GM19239 (cell line): ENCODE measurements at places on chromosomes 1 and 21.

DNA sequence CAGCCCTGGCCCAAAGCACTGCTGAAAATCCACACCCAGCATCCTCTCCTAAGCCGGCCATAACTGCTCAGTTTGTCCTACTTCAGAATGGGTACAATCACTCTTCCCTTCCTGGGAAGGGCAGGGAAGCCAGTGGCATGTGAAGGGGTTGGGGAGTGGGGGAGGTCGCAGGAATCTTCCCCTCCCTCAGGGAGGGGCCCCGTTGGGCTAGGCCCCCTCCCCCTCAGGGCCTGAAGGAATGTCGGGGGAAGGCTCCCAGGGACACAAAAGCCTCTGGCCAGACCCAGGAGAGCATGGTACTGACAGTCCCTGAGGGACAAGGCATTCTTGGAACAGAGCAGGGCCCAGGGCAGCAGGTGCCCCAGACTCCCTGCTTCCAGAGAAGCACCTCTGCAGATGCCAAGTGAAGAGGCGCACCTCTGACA lies 1.2 kb downstream of the ELOVL1 start:
- DNase-seq: no peak

GRCh38 chr21:39005502-39005787 lies 177.8 kb downstream of the PSMG1 start:
- no peak for DNase-seq

GRCh38 chr1:19436716-19437476 lies 48.4 kb downstream of the CAPZB start:
- DNase-seq: no peak

DNA sequence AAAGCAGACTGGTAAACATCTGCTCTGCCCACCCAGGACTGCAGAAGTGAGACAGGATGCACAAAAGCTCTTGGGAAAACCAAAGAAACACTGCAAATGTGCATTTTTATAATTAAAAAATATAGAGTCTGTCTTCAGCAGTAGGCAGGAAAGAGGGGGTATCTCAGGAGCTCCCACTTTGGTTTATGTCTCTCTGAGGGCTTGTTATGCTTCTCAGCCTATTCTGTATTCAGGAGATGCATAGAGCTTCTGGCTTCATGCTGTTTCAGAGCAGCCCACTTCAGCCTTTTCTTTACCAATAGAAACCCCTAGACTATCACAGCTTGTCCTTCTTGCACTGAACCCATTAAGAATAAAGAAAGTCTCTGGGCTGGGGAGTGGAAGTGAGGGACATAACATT lies 148.0 kb downstream of the ROR1 start:
- DNase-seq: no peak

DNA sequence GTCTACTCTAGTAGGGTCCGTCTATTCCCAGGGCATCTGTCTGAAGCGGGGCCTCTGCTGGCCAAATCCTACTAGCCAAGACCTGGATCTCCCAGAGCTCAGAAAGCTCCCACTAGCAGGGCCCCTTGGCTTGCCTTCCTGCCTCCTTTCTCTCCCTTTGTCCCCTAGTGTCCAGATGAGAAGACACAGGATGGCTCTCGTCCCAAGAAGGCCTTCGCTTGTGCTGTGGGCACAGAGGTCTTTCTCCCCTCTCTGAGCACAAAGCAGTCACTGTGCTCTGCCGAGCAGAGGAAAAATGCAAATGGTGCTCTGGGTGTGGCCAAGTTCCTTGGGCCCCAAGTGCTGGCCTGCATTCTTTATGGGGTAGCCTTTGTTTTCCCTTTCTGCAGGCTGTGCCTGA lies 13.0 kb upstream of the GPR137B start:
- no peak for DNase-seq

- DNase-seq: no peak
These were observed 30.4 kb downstream of the CDC14A start for GRCh38 chr1:100382657-100383056.

DNA sequence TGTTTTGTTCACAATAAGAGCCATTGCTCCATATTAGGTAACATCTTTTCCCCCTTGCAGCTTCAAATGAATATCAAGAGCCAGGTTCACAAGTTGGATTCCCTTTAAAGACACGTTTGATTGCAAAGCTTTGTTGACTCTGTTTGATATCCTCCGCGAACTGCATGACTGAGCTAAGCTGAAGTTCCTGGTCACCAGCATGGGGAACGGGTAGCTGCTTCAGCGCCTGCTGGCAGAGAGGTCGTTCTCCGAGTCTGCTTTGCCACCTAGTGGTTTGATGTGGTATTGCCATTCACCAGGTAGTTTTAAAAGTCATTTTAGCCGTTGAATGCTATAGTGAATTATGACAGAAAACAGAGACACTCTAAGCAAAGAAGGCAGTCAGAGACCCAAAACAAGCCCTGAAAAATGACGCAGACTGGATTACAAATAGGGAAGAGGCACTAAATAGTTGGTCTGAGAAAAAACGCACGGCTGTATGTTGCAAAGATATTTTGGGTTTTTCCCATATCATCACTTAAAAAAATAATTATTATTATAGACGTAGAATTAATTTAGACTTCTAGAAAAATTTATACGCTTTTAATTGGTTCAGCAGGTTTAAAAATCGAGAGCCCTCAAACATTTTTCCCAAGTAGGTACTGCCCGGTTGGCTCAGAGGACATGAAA lies 193.5 kb upstream of the FMN2 start:
- peak; percentile 65 for DNase-seq

DNA sequence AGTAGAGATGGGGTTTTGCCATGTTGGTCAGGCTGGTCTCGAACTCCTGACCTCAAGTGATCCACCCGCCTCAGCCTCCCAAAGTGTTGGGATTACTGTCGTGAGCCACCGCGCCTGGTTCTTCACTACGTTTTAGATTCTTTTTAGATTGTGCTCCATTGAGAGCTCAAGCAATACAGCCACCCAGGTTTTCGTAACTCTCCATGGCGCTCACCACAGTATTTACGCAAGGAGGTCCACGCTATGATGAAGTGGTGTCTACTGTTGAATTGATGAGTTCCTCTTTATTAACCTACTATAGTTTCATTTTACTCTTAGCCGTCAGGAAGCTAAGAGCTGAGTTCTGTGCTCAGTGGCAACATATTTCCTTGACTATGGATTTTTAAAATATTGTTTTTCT lies 1.8 kb upstream of the KIF1B start:
- no peak for DNase-seq

DNA sequence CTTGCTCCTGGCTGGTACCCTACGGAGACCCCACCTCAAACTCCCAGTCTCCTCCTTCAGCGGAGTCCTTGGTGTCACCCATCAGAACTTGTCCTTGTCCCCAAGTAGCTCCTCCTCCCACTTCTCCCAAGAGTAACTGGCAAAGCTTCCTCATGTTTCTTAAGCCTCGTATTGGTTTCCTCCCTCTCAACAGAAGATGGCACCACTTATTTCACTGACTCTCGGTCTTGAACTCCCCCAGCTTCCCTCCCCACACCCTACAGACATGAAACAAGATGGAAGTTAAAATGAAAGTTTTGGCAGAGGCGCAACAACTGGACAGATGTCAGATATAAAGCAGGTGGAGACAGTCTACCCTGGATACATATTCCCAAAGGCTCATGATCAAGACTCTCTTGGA lies 13.4 kb downstream of the RAB7B start:
- no peak for DNase-seq

DNA sequence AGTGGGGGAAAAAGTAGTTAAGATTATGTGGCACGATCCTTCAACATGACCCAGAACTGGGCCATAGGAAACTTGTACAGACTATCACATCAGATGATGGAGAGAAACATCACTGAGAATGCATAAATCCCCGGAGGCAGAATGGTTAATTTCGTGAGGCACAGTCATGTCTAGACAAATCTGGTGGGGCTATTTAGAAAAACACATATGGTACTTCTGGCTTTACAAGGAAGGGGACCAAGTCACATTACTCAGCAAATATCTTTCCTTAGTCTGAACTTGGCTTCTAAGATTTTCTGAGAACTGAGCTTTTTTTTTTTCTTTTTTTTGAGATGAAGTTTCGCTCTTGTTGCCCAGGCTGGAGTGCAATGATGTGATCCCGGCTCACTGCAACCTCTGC lies 9.2 kb upstream of the UQCRHL start:
- DNase-seq: no peak

GRCh38 chr1:32247452-32247851 lies 430 bp downstream of the FAM167B start:
- DNase-seq: no peak

- no peak for DNase-seq
These were observed 22.9 kb upstream of the LEFTY2 start for GRCh38 chr1:225963735-225964530.

DNA sequence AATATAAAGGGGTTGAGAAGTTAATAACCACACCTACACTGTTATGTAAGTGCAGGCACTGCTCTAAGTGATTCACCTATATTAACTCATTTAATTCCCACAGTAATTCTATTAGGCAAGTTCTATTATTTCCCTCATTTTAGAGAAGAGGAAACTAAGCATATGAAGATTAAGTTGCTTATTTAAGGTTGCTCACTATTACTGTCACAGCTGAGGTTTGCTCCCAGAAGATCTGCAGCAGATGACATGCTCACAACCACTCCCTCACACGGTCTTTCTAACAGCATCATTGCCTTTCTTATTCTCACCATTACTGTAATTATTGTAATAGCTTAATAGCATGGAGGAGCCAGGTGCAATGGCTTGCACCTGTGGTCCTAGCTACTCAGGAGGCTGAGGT lies 196.4 kb upstream of the GREM2 start:
- no peak for DNase-seq

DNA sequence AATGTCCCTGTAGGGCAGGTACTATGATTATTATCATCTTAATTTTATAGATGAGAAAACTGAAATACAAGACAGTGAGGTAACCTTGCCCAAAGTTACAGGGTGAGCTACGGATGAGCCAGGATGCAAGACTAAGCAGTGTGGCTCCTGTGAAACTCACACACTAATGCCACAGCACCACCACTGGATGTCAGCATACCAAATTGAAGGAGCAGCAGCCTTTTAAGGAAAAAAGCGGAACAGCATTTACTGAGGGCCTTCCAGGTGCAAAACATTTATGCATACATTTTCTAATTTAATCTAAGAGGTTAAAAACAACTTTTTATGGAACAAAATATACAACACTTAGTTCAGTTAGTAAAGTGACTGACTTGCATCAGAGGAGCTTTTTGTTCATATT lies 41.7 kb downstream of the SEC16B start:
- DNase-seq: no peak
